ENCODE measurements at places on chromosomes 4 and X.

- no peak for DNase-seq
These were observed 125.1 kb downstream of the FGF16 start for GRCh38 chrX:77572322-77572721.

GRCh38 chr4:95551653-95552052 is 2.9 kb upstream of the UNC5C start:
- no peak for DNase-seq

DNA sequence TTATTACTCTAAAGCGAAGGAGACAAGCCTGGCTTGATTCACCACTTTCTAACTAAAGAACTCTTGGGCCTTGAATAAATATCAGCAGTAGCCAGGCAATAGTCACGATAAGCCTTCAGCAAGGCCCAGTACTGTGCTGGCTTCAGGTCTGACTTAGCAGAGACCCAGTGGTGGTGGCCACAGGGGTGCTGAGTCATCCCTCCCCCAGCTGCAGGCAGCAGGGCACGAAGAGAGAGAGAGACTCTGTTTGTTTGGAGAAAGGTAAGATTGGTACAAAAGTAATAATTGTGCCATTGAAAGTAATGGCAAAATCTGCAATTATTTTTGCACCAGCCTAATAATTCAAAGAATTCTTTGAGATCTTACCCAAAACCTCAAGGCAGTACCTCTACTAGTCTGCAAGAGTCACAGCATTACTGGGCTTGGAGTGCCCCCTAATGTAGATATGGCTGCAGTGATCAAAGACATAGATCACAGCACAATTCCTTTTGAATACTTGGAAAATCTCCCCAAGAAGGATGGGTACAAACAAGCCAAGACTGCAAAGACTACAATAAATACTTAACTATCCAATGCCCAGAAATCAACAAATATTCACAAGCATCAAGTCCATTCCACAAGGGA is 159.5 kb upstream of the USP38 start:
- DNase-seq, result no peak

GRCh38 chr4:32148111-32148666 is 1428.0 kb downstream of the PCDH7 start:
- DNase-seq, result no peak

GRCh38 chr4:16693641-16694040 is 204.8 kb downstream of the LDB2 start:
- DNase-seq, result no peak

GRCh38 chrX:132518401-132518800 is 29.6 kb upstream of the MBNL3 start:
- DNase-seq, result no peak

DNA sequence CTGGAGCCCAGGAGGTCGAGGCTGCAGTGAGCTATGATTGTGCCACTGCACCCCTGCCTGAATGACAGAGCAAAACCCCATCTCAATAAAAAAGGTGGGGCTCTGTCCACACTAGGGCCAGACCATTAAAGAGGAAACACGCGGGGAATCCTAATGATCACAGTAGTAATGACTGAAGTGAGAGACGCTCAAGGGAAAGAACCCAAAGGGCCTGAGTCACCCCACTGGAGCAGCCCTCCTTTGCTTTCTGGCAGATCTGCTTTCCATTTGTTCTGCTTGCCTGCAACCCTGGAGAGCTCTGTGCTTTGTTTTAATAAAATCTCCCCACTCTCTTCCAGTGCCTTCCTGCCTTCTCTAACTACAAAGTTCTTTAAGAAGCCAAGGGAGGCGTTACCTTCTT is 5.0 kb downstream of the TFDP3 start:
- DNase-seq, result no peak

DNA sequence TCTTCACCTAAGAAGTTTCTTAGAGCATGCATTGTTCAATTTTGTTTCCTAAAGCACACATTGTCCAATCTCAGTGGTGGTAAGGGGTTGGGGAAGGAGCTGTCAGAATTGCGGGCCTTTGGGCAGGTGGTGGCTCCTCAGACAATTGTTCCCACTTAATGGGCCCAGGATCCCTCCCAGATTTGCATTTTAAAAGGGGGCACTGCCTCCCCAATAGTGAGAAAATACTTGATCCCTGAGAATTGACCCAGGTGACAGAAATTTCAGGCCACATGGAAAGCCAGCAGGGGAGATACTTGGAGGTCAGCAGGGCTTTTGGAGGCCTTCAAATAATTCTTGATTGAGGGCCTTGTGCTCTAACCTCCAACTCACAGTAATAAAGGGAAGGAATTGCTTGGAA is 217.1 kb downstream of the ZNF674 start:
- no peak for DNase-seq

GRCh38 chrX:635428-636090 is 5.0 kb downstream of the SHOX start:
- no peak for DNase-seq

DNA sequence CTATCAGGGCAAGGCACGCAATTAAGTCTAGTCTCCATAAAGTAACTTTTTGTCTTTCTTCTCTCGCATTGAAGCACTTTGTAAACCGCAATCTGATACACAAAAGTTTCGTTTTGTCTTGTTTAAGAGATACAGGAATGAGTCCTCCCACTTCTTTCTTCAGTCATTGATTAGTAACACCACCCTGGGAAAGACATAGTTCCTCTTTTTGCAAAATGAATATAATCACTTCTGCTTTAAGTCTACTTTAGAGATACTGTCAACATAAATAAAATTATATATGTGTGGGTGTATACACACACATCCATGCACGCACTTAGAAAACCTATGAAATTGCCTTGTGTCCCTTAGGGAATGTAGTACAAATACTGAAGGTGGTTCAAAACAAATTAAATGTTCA is 11.7 kb downstream of the COQ2 start:
- no peak for DNase-seq

- DNase-seq, result no peak
These were observed 99.6 kb downstream of the PCDH18 start for GRCh38 chr4:137432446-137433311.

GRCh38 chr4:26355392-26356052 is 34.7 kb downstream of the RBPJ start:
- DNase-seq, result no peak

GRCh38 chr4:147840838-147841738 is 109.2 kb downstream of the ARHGAP10 start:
- no peak for DNase-seq

DNA sequence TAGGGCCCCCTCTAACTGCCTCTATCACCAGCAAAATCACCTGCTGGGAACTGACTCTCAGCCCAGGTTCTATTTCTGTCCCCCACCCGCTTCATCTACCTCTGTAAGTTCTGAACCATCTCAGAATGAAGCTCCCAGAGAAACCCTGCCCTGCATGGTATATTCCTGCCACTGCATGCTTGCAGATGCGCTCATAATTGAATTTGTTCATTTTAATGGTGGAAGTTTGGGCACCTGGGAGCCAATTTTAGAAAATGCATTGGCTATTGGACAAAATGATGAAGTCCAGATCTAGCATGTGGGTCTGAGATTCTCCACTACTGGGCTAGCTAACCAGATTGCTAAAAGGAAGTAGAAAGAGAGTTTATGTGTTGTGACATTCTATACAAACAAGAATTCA is 28.6 kb upstream of the SLC10A4 start:
- DNase-seq, result no peak

DNA sequence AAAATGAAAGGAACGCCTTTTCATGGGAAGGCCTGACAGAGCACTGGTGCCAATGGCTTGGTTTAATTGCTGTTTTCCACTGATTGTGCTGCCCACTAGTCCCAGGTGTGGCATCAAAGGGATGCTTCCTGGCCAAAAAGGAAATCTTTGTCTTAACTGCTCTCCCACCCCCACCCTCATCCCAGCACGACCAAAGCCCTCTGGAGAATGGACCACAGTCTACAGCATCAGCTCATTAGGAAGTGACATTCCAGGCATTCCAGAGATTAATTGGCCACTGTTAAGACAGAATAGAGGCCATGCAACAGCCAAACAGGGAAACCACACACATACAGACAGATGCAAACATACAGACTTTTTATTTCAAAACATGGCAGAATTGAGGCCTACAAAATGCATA is 143.2 kb downstream of the LHFPL1 start:
- no peak for DNase-seq

DNA sequence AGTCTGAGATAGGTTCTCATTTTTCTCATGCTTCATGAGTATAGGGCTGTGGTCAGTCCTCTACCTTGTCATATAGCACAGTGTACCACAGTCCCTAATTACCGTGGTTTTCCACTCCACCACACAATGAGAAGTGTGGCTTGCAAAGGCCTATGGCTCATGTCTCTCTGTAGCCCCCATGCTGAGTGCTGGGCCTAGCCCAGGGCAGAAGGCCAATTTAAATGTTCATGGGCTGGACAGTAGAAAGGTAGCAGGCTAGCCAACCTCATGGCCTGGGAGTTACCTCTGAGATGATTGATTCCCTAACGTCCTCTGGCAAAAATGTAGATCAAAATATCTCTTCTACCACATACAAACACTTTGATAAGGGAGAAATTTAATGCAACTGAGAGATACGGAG is 222.5 kb downstream of the AFF2 start:
- no peak for DNase-seq

DNA sequence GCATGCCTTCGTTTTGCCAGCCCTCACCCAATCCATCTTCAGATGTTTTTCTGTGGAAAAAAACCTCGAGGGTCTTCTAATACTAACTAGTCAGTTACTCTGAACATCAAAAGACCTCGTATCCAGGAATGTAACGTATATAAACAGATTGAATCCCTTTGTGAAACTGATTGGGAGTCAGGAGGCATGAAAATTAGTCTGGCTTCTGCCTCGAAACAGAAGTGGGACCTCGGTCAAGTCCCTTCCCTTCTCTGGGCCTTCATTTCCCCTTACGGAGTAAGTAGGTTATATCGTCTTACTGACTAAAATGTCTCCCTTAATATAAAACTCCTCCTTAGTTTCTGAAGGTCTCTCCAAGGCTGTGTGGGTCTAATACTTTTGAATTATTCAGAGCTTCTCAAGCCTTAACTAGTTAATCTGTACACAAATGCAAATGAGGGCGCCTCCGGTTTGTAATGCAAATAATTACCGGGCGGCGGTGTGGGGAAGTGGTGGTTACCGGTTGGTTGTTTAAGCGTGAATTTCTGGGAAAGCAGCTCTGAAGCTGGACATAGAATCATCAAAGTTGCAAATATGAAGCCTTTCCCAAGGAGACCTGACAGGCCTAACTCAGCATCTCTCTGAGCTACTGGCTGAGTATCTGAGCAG is 11.4 kb upstream of the NKRF start:
- DNase-seq, result no peak

- no peak for DNase-seq
These were observed 7.5 kb downstream of the PCDH10 start for GRCh38 chr4:133156556-133156955.

DNA sequence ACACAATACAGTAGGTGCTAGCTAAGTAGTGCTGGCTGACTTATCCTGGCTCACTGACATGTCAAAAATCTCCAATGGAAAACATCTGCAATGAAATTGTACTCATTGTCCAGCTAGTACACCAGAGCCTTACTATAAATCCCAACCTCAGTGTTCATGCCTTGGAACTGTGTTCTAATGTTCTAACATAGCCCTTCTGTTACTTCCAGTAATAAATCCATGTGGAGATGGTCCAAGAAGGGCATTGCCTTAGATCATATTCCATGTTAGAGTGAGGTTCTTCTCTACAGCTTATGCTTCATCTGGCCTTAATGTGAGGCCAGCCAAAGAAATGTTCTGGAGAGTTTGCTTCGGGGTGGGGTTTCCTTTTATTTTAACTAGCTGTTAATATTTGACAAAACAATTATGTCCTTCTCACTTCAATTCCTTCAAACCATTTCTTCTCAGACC is 25.1 kb downstream of the ENOX2 start:
- DNase-seq, result no peak

- DNase-seq, result no peak
These were observed 55.2 kb downstream of the CLNK start for GRCh38 chr4:10629394-10629793.

DNA sequence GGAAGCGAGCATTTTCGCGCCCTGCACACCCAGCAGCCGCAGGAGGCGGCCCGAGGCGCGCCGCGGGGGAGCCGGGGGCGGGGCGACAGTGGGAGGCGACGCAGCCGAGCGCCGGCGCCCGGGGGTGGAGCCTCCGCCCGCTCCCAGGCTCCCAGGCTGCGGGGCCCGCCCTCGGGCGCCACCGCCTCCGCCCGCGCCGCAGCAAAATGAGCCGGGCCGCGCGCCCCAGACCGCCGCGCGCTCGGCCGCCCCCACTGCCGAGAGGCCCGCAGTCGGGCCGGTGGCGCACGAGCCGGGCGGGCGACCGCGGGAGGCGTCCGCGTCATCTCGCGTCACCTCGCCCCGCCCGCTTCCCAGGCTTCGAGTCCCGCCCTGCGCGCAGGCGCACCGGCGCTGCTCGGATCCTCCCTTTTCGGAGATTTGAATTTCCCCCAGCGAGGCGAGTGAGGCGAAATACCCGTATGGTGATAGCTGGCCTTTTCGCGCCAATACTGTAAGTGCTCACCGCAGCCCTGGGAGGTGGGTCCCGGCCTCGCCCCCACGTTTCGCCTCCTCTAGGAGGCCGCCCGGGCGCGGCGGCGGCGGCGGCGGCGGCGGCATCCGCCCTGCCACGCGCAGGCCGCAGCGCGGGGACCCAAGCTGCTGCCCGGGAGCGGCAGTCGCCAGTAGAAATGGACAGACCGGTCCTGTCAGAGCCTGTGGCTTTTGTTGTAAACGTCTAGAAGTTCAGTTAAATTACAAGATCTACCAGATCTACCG is at the start of gene TMEM187:
Gene TMEM187 (plus strand): TSS at position 387 of the 759 bp plus-strand sequence. CDS start 9,309 bp downstream, outside the sequence.
- peak; percentile 83 for DNase-seq

DNA sequence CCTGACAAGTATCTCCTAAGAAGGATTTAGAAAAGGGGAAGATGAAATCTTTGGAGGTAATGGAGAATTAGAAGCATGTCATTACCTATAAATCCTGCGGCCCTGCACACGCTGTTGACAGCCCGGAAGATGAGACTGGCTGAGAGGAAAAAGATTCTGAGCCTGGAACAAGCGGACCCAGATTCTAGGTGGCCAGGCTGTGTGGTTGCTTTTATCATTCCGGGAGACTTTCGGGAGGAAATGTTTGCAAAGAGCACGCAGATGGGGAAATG is 5.8 kb upstream of the PPP2R3B start:
- no peak for DNase-seq

GRCh38 chr4:141004823-141005222 is 128.4 kb downstream of the RNF150 start:
- no peak for DNase-seq

GRCh38 chrX:47539860-47540259 is 21.1 kb upstream of the ARAF start:
- DNase-seq, result no peak

DNA sequence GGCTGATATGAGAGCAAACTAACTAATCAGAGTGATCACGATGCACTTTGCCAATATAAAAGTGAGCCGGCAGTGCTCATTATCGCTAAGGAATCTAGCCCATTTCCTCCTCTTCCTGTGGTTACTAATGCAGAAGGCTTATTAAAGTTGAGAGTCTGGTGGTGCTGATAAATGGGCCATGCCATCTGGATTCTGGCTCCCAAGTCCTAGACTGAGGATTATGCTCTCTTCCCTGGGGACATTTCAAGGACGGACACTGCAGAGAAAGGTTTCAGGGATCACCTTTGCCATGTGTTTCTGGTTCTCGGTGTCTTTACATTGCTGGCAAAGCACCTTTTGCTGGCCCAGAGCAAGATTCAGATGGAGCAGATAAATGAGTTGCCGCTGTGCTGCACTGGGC is 85.3 kb downstream of the RTL5 start:
- DNase-seq, result no peak

- no peak for DNase-seq
These were observed at the start of gene PAGE5 for GRCh38 chrX:55220119-55220794. TSS of gene PAGE5 (plus strand) at chrX:55220346. CDS start at chrX:55221383, 1,037 bp downstream.

All from effector memory CD4-positive, alpha-beta T cell (primary cell).